ENCODE measurements at places on chromosomes 13 and 19. TPM values are rescaled to one million over a fixed set of nuclear protein-coding genes. Genes with fewer than 3 reads are reported as not detected.

VSTM2B gene
- total RNA-seq, result 0.32 TPM

STARD13 gene
- total RNA-seq, result 34.5 TPM

NLRP9 gene
- not detected for total RNA-seq

RASGRP4 gene
- 0.55 TPM for total RNA-seq

C2CD4C gene
- 0.65 TPM for total RNA-seq

ZNF730 gene
- total RNA-seq, result 0.60 TPM

ZNF584 gene
- total RNA-seq, result 6.9 TPM

PCDH17 gene
- 1.1 TPM for total RNA-seq

AZU1 gene
- total RNA-seq, result 0.25 TPM

GPR12 gene
- not detected for total RNA-seq

VSTM1 gene
- total RNA-seq, result not detected

ZSCAN4 gene
- 0.16 TPM for total RNA-seq

PTH2 gene
- not detected for total RNA-seq

IFNL3 gene
- not detected for total RNA-seq

CACNA1A gene
- 5.7 TPM for total RNA-seq

TLE6 gene
- total RNA-seq, result 1.8 TPM

VN1R2 gene
- total RNA-seq, result not detected

PTBP1 gene
- 281 TPM for total RNA-seq

IL4I1 gene
- total RNA-seq, result 1.2 TPM

GRIK5 gene
- 2.0 TPM for total RNA-seq

LRRC4B gene
- total RNA-seq, result 0.52 TPM

SSBP4 gene
- total RNA-seq, result 48.6 TPM
